Activated naive CD4-positive, alpha-beta T cell (primary cell): ENCODE measurements at places on chromosomes 5 and 9.

- DNase-seq, result no peak
Measured at GRCh38 chr5:105475401-105475800, 1912.8 kb upstream of the NUDT12 start.

DNA sequence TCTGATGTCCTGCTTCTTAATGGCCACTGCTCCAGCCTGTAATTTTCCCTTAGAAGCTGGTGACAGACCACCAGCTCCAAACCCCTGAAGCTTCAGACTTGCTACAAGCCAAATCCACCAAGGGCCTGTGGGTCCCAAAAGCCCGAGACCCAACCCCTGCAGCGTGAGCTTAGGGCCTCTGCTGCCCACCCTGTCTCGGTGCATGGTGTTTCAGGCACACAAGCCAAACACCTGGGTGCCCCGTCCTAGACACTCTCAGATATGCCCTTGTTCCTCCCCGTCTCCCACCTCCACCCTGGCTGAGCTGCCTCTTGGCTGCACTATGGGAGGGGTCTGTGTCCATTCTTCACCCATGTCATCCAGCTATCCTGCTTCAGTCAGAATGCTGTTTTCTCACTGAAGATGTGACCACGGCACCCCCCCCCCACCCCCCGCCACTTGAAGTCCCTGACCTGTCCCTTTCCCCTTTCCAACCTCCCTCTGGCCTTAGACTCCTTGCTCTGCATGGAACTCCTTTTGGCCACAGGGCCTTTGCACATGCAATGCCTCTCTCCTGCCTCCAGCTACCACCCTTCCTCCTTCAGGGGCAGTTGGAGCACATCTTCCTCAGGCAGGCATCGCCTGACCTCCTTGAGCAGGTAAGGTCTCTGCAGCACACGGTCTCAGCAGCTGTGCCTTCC is 55.8 kb downstream of the ZNF354C start:
- no peak for DNase-seq

DNA sequence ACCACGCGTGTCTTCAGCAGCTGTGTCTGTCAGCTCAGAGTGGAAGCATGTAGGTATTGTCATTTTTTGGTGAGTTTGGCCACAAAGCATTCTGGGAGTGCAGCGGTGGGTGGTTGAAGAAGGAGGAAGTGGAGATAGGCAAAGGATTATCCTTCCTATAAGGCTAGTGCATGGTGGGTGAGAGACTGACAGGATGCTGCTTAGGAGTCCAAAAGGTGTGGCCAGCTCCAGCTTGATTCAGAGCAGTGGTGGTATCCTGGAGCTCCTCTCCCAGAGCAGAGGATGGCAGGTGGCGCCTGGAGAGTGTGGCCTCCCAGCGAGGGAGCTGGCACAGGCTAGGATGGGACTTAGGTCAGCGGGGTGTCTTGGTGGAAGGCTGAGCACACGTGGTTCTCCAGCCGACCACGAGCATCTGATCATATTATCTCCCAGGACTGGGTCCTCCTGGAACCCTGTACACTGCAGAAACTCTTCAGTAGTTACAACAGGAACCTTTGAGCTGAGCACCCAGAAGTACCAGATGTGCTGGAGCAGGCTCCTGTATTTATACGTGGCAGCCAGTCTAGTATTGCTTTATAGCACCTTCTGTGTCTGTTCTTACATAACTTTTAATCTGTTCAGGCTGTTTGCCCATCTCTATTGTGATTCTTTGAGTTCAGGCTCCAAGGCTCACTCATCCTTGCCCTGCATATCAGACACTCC is 29.6 kb downstream of the MAML1 start:
- peak; percentile 6 for DNase-seq

DNA sequence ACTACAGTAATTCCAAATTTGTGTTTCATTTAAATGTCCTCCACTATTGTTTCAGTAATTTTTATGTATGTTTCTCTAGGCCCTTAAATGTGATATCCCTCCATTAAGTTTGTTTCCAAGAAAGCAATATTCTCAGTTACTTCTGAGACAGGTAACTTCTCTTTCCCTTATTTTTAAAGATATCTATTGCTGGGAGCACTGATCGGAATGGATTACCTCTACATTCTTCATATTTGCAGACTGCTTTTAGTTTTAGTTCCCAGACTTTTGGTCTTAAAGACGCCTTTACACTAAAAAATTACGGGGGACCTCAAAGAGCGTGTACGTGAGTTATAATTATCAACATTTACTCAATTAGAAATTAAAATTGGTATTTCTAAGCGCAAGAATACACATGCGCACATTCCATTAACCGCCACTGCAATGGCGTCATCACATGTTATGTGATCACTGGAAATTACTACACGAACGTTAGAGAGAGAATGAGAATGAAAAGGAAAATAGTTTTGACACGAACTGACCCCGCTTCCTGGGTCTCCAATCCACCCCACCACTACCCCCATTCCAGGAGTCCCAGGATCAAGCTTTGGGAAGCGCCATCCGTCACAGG is 519 bp upstream of the RAD50 start:
- DNase-seq, result no peak

DNA sequence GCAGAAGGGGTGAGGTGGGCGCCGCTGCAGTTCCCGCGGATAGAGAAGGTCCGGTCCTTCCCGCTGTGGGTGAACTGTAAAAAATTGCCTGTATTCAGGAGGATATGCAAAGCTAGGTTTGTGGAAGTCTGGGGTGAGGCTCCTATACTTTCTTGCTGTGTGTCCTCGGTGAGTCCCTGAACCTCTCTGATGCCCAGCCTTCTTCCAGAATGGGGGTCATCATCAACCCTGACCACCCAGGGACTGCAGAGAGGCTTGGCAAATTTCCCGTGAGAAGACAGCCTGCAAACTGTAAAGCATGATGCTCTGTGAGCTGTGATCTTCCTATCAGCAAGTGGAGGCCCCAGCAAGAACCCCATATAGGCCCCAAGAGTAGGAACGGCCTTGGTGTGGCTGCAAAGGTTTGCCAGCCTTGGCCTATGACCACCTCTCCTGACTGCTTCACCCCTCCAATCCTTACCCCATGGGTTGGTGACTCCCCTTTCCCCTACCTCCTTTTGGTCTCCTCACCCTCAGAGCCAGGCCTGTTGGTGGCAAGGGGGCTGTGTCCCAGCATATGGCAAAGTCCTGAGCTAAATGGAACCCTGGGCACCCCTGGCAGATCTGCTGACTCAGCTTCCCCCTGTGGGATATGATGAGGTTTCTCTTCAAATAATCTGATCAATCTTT is 760 bp downstream of the ALDH1B1 start:
- no peak for DNase-seq

DNA sequence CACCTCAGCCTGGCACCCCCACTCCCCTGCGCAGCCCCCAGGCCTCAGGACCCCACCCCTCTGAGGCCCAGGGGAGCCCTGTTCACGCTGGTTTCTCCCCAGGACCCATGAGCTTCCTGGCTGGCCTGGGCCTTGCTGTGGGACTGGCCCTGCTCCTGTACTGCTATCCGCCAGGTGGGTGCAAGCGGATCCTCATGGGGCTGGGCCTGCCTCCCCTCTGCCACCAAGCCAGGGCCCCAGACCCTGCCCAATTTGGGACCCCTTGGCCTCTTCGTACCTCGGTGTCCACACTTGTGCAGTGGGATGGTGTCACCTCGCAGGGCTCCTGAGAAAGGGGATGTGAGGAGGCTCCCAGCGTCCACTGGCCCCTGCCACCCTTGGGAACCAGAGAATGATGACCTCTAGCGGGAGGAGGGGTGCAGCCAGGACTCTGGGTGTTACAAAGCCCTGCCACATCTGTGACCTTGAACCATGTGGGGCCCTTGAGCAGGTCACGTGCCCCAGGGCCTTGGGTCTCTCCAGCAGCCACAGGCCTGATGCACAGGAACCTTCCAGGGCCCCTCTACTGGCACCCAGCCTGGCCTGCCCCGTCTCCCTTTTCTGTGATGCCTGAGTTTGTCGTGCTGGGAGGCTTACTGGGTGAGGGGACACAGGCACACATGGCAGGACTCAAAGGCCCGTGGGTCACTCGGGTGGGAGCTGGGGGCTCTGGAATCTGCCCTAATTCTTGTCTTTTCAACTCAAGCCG is 16.3 kb downstream of the CARD19 start:
- DNase-seq, result no peak

- DNase-seq, result no peak
Measured at GRCh38 chr5:112957036-112957808, 19.4 kb upstream of the DCP2 start.

DNA sequence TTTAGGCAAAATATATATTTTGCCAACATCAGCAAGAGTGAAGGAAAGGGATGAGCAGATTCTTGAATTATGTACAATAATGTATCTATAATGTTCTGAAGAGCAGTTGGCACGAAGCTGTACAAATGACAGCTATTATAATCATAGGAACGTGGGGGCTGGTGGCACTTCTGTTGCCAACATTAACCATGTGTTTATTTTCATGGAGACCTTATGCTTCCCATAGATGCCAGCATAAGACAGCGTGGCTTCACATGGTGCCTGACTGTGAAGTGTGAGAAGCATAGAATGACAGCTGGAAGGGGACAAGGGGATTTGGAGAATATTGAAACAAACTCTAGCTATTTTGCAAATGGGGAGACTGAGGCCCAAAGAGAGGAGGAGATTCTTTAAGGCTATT is 52.6 kb upstream of the ATP10B start:
- no peak for DNase-seq

DNA sequence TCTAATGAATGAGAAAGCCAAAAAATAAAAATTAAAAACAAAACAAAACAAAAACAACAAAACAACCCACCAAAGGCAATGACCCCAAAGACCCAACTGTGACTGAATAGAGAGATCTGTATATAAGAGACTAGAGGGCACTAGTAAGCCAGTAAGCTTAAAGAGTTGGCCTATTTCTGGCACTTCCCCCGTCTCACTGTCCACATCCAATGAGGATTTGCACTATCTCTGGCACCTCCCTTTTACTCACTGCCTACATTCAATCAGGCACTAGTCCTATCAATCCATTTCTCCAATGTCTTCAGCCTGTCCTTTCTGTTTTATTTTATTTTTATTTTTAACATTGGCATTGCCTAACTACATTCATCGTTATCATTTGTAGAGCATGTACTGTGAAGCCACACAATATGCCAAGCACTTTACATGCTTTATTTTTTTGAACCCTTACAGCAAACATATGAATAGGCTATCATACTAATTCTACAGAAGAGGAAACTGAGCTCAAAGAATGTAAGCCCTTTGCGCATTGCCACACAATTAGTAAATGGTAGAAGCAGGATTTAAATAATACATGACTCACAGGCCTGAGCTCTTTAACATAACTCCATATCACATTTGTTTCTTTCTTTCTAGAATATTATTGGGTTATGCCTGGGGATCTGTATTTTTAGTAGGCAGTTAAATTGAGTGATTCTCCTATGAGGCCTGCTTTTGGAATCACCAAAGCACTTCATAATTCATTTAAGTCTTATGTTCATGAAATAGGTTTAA is 70.0 kb downstream of the C6 start:
- DNase-seq, result no peak

GRCh38 chr9:108264093-108264492 is 591.7 kb downstream of the ACTL7B start:
- DNase-seq, result no peak

DNA sequence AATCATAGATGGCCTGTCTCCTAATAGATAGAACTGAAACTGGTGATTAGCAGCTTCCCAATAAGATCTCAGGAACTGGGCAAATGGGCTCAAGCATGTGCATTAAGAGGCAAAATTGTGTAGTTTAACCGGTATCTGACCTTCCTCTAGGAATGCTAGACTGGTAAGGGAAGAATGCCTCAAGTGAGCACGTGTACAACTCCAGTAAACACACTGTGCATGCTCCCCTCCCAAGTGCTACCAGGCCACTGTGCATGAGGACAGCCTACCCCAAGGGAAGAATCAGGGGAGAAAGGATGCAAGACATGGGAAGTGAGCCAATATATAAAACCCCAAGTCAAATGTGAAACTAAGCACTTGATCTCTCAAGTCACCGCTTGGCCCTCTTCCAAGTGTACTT is 1157.4 kb upstream of the CDH18 start:
- no peak for DNase-seq

- DNase-seq, result no peak
Measured at GRCh38 chr5:15544039-15544438, 44.1 kb downstream of the FBXL7 start.

DNA sequence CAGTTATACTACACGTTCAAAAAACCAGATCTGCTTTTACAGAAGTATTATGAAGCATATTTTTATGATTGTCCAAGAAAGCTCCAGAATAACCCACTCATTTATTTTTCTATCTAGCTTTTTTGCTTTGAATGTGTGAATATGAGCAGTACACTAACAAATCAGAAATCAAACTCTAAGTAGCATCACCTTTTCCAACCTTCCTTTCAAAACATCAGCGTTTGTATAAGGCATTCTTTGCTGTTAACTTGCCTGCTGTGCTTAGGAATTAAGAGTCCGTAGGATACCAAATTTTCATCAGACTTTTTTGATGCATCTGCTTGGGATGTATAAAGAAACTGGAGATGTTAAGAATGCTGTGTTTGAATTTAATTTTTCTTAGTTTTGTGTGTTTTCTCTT is 3.8 kb downstream of the TLE4 start:
- DNase-seq, result no peak

- DNase-seq, result no peak
Measured at GRCh38 chr5:157049605-157050004, 9.3 kb downstream of the HAVCR1 start.

- no peak for DNase-seq
Measured at GRCh38 chr5:172749881-172750633, 20.9 kb downstream of the DUSP1 start.

GRCh38 chr5:127306647-127307046 is 16.1 kb downstream of the MEGF10 start:
- no peak for DNase-seq

DNA sequence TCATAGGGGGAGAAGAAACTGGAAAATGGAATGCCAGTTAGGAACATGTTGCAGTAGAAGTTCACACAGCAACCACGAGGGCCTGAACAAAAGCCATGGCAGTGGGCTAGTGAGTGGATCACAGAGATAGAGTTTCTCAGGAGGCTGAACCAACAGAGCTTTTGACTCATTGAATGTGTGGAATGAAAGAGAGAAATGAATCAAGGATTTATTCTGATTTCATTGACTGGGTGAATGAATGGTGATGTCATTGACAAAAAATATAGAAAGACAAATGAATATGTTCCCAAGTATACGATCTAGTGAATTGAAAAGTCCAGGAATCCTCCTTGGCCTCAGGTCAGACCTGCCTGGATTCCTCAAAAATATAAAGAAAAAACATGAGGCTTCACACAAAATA is 99.2 kb downstream of the ZNF462 start:
- no peak for DNase-seq

- no peak for DNase-seq
Measured at GRCh38 chr5:122184676-122185255, 55.4 kb downstream of the ZNF474 start.

GRCh38 chr5:126253406-126253805 is 169.8 kb upstream of the GRAMD2B start:
- DNase-seq, result no peak

- no peak for DNase-seq
Measured at GRCh38 chr5:6900247-6901227, 187.3 kb downstream of the TENT4A start.

- no peak for DNase-seq
Measured at GRCh38 chr5:94209272-94209671, 409.1 kb downstream of the KIAA0825 start.

- DNase-seq, result no peak
Measured at GRCh38 chr5:180804129-180804618, 1.6 kb upstream of the MGAT1 start.

GRCh38 chr5:1540831-1541701 is 17.3 kb upstream of the LPCAT1 start:
- no peak for DNase-seq

- no peak for DNase-seq
Measured at GRCh38 chr9:93133681-93134014, 403 bp downstream of the NINJ1 start.
